ENCODE measurements at places on chromosomes 3 and 15.

DNA sequence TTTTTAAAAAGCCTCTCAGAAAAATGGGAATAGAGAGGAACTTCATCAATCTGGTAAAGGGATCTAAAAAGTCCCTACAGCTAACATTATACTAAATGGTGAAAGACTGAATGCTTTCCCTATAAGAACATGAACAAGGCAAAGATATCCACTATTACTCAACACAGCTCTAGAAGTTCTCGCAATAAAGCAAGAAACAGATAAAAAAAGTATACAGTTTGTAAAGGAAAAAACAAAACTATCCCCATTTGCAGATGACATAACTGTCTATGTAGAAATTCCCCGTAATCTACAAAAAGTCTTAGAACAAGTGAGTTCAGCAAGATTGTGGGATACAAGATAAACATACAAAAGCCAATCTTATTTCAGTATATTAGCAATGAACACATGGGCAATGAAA is 15.4 kb downstream of the EDC3 start:
- DNase-seq, result no peak

DNA sequence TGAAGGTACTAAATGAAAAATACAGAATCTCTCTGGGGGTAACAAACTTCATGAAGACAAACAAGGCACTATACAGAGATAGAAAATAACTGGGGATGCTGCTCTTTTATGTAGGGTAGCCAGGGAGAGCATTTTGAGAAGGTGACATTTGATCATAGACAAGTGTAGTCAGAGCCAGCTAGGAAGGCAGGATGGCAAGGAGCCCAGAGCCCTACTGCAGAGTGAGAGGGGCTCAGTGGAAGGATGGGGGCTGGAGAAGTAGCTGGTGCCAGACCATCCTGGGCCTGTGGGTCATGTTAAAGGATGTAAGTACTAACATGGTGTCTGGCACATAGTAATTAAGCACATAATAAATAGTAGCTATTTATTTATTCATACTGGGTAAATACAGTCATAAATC is 133.6 kb downstream of the MEIS2 start:
- DNase-seq, result no peak

DNA sequence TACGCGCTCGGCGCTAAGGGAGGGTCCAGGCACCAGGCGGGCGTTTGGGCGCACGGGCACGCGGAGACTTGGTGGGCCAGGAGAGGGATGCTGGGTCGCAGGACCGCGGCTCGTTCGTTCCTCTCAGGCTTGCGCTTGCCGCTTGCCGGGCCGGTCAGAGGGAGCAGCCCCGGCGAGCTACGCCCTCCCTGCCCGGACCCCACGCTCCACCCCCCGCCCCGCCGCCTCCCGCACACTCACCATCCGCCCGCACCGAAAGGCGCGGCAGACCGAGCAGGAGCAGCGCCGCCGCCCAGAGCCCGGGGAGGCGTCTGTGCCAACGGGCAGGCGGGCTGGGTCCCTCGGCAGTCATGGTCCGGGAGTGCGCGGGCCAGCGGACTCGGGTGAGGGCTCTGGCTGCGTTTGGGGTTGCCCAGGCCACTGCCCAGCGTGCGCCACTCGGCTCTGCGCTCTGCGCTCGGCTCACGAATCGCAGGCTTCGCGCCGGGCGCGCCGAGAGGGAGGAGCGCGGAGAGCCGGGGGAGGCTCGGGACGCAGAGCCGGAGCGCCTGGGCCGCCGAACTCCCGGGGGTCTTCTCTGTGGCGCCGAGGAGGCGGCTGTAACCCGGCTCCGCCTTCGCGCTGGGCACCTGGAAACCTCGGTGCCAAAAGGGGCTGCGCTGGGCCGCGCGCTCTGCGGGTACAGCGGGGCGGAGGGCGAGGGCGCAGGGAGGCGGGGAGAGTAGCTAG is at the start of gene SUSD5:
TSS of gene SUSD5 (minus strand) at position 365 of the 729 bp plus-strand sequence. CDS start at position 352, 13 bp downstream.
- DNase-seq, result peak; percentile 41

- DNase-seq, result no peak
Measured at GRCh38 chr3:73733746-73734145, 109.0 kb upstream of the PDZRN3 start.

GRCh38 chr15:81911022-81911971 is 134.5 kb downstream of the MEX3B start:
- no peak for DNase-seq

- DNase-seq, result peak; percentile 15
Measured at GRCh38 chr3:136120373-136121348, 75.5 kb downstream of the MSL2 start.

- DNase-seq, result no peak
Measured at GRCh38 chr15:39623529-39623931, 42.7 kb downstream of the THBS1 start.

GRCh38 chr3:187210545-187211327 is 13.4 kb downstream of the RTP1 start:
- peak; percentile 18 for DNase-seq

DNA sequence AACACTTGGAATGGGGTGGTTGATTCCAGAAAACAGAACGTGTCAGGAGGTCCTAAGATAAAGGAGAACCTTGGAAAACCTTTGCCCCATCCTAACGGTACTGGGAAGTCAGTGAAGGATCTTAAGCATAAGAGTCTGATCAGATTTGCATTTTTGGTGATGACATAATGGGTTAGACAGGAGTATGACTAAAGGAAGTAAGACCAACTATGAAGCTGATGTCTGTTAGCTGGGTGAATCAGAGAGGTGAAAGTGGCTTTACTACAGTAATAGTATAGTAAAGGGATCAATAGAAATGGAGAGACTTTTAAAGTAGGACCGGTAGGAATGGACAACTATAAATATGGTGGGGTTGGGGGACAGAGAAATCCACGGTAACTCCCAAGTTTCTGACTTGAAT is 12.6 kb downstream of the GTF2A2 start:
- peak; percentile 14 for DNase-seq

GRCh38 chr15:64251658-64252057 is 88.8 kb upstream of the PPIB start:
- DNase-seq, result no peak

- DNase-seq, result no peak
Measured at GRCh38 chr3:194972641-194973040, 287.0 kb downstream of the FAM43A start.

DNA sequence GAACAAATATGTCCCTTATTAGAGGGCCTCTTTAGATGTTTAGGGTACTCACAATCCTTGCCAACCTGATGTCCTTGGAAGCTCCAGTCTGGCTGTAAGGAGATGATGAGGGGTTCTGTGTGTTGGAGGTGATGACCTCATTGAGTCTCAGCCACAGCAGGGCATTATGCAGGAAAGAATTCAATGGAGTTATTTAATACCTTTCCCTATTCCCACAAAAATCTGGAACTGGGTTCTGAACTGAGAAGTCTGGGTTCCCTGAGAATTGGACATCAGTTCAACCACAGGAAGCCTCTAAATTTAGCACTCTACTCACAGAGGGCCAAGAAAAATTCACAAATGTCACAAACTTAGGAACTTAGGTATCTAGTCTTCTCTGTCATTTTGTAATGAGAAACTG is 36.9 kb downstream of the SLC35A5 start:
- DNase-seq, result no peak

GRCh38 chr15:25693321-25694238 is 169.5 kb downstream of the ATP10A start:
- no peak for DNase-seq

DNA sequence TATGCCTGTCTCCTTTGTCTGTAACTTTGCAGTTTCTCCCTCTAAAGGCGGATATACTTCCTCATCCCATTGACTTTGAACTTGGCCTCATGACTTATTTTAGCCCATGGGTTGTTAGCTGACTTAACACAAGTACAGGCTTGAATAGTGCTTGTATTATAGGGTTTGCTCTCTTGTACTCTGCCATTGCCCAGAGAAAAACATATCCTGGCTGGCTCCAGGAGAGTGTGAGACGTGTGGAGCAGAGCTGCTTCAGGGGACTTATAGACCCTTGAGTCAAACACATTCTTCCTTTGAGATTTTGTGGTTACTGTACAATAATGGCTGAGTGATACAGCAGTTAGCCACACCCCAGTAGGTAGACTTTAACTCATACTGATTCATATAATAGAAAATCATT is 124.0 kb downstream of the RAP2B start:
- DNase-seq, result no peak

- peak; percentile 7 for DNase-seq
Measured at GRCh38 chr3:11384074-11384473, 111.9 kb downstream of the ATG7 start.

DNA sequence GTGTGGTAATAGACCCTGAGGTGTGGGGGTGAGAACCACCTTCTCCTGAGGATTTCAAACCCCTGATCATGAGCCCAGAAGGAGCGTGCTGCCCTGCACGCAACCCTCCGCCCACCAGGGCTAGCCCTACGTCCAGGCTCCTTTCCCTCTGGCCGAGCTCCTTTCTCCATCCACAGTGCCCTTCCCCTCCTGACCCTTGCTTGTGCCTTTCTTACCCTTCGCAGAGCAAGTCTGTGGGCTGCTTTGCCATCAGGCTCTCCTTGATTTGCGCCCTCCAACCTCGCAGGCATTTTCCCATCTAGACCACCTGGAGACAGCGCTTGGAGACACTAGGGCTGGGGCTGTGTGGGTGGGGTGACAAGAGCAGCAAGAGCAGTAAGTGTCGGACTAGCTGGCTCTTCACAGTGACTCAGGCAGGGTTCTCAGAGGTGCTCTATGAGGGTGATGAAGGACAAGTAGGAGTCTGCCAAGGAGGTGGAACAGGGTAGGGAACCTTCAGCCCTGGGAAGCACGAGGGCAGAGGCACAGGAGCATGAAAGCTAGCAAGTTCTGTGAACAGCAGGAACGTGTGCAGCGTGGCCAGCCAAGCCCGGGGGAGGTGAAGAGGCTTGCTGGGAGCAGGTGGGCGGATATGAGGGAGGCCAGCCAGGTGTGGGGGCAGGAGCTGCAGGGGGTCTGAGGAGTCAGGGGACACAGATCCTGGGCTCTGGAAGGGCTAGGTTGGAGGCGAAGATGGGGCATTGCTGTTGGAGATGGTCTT is 2.5 kb upstream of the SLC38A3 start:
- DNase-seq, result no peak

GRCh38 chr3:188294823-188295487 is 141.0 kb downstream of the LPP start:
- peak; percentile 86 for DNase-seq

DNA sequence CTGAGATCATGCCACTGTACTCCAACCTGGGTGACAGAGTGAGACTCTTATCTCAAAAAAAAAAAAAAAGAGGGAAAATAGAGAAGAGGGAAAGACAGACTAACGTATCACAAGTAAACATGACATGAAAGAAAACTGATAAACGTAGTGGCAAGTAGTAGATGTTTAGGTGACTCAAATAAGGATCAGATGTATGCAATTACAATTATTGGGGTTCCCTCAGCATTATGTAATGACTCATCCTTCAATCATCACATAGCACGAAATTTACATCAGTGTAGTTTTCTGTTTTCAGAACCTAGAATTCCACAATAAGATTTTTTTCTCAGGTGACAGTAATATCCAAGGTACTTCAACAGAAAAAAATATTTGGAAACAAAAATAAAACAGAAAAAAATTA is 46.6 kb downstream of the DPP8 start:
- no peak for DNase-seq

DNA sequence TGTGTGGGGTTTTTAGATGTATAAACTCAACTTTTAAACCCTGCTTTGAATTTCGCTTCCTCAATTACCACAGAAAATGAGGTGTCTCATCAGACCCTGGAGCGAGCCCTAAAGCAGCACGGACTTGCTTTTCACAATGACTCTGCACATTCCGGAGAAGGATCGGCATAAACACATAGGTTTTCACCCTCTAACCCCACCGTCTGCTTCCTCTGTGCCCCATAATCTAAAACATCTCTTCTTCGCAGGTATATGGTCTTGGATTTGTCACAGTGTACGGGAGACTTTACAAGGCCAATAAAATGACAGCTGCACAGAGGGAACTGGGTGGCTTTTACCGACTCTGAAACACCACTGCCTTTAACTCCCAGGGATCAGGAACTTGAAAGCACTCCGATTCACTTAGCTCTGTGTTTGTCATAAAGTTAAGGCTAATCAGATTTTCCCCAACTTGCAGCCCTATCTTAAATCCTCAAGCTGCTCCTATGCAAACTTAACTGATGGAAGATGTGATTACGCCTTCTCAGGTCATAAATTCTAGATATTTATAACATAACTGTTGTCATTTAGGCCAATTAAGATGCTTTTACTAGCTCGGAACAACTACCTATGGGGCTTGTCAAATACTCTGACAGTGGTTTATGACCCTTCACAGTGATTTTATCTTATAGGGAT is 133.4 kb upstream of the WNT5A start:
- peak; percentile 30 for DNase-seq

- no peak for DNase-seq
Measured at GRCh38 chr15:26129852-26130251, 266.7 kb upstream of the ATP10A start.

- DNase-seq, result no peak
Measured at GRCh38 chr15:35784745-35785144, 238.8 kb upstream of the DPH6 start.

DNA sequence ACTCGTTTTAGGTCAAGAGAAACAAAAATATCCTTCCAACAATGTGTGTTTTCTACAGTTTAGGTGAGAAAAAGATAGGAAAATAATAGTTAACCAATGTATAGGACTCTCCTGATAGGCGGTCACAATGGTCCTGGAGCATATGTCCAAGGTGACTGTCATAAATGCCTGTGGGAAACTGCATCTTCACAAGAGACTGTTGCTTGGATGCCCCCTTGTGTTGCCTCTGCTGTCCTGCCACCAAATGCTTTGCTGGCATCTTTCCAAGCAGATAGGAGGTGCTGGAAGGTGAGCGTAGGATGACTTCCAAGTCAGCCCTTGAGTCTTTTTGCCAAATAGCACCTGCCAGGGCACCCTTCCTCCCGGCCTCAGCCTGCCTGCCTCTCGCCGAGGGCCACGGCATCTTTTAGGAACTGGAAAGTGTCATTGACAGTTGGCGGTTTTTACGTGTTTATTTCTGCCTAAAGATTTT is 24.1 kb upstream of the SACM1L start:
- no peak for DNase-seq

GRCh38 chr3:151625086-151625485 is 108.6 kb upstream of the AADACL2 start:
- DNase-seq, result no peak

DNA sequence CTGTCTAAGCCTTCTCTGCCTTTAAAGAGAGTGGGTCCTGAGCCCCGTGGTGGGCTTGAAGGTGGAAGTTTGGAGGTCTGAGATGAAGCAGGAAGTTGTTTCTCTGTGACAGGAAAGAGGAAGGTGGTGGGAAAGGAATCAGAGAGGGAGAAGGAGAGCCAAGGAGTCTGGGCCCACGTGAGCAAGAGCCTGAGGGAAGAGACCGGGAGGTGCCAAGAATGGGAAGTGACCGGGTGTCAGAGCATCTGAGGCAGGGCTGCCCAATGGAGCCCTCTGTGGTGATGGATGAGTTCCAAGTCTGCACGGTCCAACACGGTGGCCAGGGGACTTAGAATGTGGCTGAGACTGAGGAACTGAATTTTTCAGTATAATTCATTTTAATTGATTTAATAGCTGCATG is 24.6 kb downstream of the ALDH1L1 start:
- no peak for DNase-seq

- DNase-seq, result peak; percentile 86
Measured at GRCh38 chr3:146968204-146968651, 363.1 kb upstream of the PLSCR5 start.

GRCh38 chr3:53303957-53304356 is 43.4 kb downstream of the DCP1A start:
- DNase-seq, result no peak

GRCh38 chr3:177778633-177779032 is 581.4 kb upstream of the TBL1XR1 start:
- DNase-seq, result no peak

GRCh38 chr3:16875876-16876550 is 8.7 kb upstream of the PLCL2 start:
- no peak for DNase-seq
